ENCODE measurements at places on chromosomes 5 and 9.

- H3K27ac ChIP-seq, result no peak overlapping the region
- no peak for DNase-seq
- no peaks in the 10 kb centered on the region for H3K4me1 ChIP-seq
- H3K36me3 ChIP-seq, result no peaks in the 10 kb centered on the region
- H3K4me3 ChIP-seq, result no peak overlapping the region
These were observed 119.0 kb downstream of the SV2C start for GRCh38 chr5:76202182-76202581.

GRCh38 chr9:130444565-130445221, at the start of gene ASS1:
ASS1 (plus strand) TSS chr9:130444961; CDS start chr9:130452229, 7,268 bp downstream.
- peak within 1 kb of the TSS; percentile 75 for H3K27ac ChIP-seq
- H3K4me3 ChIP-seq, result peak within 1 kb of the TSS; percentile 70
- no peaks in the 10 kb centered on the region for H3K27me3 ChIP-seq
- no peaks in the 10 kb centered on the region for H3K36me3 ChIP-seq

DNA sequence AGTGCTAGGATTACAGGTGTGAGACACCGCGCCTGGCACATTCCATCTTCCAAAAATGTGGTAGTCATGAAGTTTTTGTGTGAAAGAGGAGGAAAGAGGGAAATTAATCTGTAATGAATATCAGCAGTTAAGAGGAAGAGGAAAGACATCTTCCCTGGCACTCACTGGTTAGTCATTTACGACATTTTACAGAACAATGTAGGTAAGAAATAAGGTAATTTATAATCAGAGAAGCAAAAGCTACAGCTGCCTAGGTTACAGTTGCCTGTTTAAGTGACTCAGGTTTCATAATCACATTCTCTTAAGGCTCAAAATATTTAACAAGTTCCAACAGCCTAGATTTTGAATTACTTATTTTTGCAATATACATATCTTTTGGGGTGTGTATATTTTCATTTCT, 26.9 kb downstream of the CNOT6 start:
- no peak for DNase-seq
- no peak overlapping the region for H3K4me3 ChIP-seq
- no peaks in the 10 kb centered on the region for H3K36me3 ChIP-seq
- no peak overlapping the region for H3K27ac ChIP-seq

- DNase-seq, result no peak
- no peak overlapping the region for H3K4me3 ChIP-seq
- H3K27ac ChIP-seq, result no peak overlapping the region
- no peaks in the 10 kb centered on the region for H3K27me3 ChIP-seq
These were observed 344.1 kb upstream of the WWC1 start for GRCh38 chr5:167947306-167947705.

- H3K27me3 ChIP-seq, result no peaks in the 10 kb centered on the region
- peaks cover 5% of the 10 kb centered on the region for H3K4me1 ChIP-seq
- H3K27ac ChIP-seq, result no peak overlapping the region
- no peaks in the 10 kb centered on the region for H3K36me3 ChIP-seq
- H3K4me3 ChIP-seq, result no peak overlapping the region
- DNase-seq, result no peak
These were observed 326.6 kb downstream of the EBF1 start for GRCh38 chr5:158773161-158773560.

GRCh38 chr5:32042551-32042961, 131.6 kb downstream of the GOLPH3 start:
- H3K27me3 ChIP-seq, result no peaks in the 10 kb centered on the region
- DNase-seq, result no peak
- H3K4me1 ChIP-seq, result peaks cover 5% of the 10 kb centered on the region
- no peak overlapping the region for H3K27ac ChIP-seq
- H3K36me3 ChIP-seq, result peaks cover 9% of the 10 kb centered on the region
- no peak overlapping the region for H3K4me3 ChIP-seq

- peaks cover 27% of the 10 kb centered on the region for H3K4me1 ChIP-seq
- H3K36me3 ChIP-seq, result no peaks in the 10 kb centered on the region
- DNase-seq, result no peak
- H3K4me3 ChIP-seq, result no peak overlapping the region
These were observed 17.6 kb downstream of the AP3S1 start for GRCh38 chr5:115859378-115859777.

DNA sequence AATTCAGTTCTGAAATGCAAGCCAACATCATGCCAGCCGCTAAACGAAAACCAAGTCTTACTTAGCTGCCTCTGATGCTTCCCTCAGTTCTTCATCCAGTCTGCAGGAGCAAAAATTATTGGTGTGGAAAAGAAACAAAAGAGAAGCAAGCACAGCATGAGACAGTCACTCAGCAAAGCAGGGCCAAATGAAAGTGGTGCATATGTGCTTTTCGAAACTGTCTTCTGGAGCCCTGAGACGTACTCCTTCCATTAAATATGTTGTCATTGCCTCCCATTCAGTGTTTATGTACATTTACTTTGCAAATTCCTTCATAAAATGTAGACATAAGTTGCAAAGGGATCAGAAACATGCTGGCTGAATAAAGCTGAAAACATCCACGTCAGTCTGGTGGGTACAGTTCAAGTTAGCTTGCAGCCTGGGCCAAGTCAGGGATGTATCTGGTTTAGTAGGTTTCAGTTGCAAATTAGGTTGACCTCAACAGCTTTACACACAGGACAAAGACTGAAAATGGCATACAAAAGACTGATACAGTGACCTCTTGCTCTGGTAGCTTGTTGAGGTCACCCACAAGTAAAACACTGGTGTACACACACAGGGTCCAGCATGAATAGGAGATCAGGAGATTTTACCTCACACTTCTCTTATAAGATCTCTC, 139.7 kb upstream of the PCA3 start:
- no peaks in the 10 kb centered on the region for H3K27me3 ChIP-seq
- H3K36me3 ChIP-seq, result no peaks in the 10 kb centered on the region
- H3K4me1 ChIP-seq, result no peaks in the 10 kb centered on the region
- H3K4me3 ChIP-seq, result no peak overlapping the region
- no peak for DNase-seq
- H3K27ac ChIP-seq, result no peak overlapping the region

DNA sequence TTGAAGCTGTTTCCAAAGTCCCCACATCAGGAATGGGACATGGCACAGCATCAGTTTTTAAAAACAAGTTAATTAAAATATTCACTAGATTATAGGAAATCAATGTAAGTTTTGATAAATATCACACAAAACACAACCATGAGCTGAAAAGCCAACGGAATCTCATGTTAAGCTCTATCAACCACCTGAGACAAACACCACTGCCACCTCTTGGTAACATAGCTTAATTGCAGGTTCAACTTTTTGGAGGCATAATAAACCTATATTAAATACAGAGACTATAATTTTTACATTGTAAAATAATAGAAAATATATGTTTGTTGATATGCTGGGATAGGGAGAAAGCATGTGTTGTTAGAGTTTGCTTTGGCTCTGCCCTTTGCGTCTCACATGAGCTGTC, 126.1 kb downstream of the SV2C start:
- H3K36me3 ChIP-seq, result no peaks in the 10 kb centered on the region
- no peak overlapping the region for H3K4me3 ChIP-seq

DNA sequence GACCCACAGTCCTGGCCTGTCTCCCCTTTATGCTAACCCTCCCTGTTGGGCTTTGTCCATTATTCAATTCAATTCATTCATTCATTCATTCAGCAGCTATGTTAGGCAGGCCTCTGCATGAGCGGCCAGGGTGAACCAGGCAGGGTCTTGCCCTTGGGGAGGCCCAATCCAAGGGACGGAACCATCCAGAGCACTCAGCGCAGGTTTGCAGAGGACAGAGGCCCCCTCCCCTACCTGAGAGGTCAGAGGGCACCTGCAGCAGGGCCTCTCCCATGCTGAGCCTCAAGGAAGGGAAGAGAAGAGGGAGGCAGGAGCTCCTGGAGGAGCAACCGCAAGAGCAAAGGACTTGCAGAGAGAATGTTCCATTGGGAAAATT, 61.4 kb downstream of the C9orf50 start:
- no peaks in the 10 kb centered on the region for H3K36me3 ChIP-seq
- H3K27me3 ChIP-seq, result no peaks in the 10 kb centered on the region
- no peak for DNase-seq
- H3K4me1 ChIP-seq, result peaks cover 5% of the 10 kb centered on the region
- H3K27ac ChIP-seq, result no peak overlapping the region
- no peak overlapping the region for H3K4me3 ChIP-seq

GRCh38 chr9:12774861-12775678, at the start of gene LURAP1L:
LURAP1L (plus strand) TSS chr9:12775020; CDS start chr9:12775716, 696 bp downstream.
- peak within 1 kb of the TSS; percentile 65 for H3K4me3 ChIP-seq
- peaks cover 7% of the 10 kb centered on the region for H3K4me1 ChIP-seq
- peak within 1 kb of the TSS; percentile 91 for H3K27ac ChIP-seq
- H3K27me3 ChIP-seq, result no peaks in the 10 kb centered on the region
- H3K36me3 ChIP-seq, result no peaks in the 10 kb centered on the region

GRCh38 chr5:141753971-141754713, 72.1 kb upstream of the ARAP3 start:
- H3K27ac ChIP-seq, result no peak overlapping the region
- peaks cover 7% of the 10 kb centered on the region for H3K27me3 ChIP-seq
- H3K4me1 ChIP-seq, result no peaks in the 10 kb centered on the region
- no peaks in the 10 kb centered on the region for H3K36me3 ChIP-seq

- no peaks in the 10 kb centered on the region for H3K36me3 ChIP-seq
- DNase-seq, result no peak
- peaks cover 10% of the 10 kb centered on the region for H3K4me1 ChIP-seq
- no peak overlapping the region for H3K27ac ChIP-seq
- H3K4me3 ChIP-seq, result no peak overlapping the region
- no peaks in the 10 kb centered on the region for H3K27me3 ChIP-seq
These were observed 58.3 kb upstream of the MOCS2 start for GRCh38 chr5:53167836-53168235.

- H3K36me3 ChIP-seq, result no peaks in the 10 kb centered on the region
- DNase-seq, result no peak
- H3K4me3 ChIP-seq, result no peak overlapping the region
- H3K27ac ChIP-seq, result no peak overlapping the region
These were observed 67.1 kb downstream of the LHX2 start for GRCh38 chr9:124078641-124079040.

DNA sequence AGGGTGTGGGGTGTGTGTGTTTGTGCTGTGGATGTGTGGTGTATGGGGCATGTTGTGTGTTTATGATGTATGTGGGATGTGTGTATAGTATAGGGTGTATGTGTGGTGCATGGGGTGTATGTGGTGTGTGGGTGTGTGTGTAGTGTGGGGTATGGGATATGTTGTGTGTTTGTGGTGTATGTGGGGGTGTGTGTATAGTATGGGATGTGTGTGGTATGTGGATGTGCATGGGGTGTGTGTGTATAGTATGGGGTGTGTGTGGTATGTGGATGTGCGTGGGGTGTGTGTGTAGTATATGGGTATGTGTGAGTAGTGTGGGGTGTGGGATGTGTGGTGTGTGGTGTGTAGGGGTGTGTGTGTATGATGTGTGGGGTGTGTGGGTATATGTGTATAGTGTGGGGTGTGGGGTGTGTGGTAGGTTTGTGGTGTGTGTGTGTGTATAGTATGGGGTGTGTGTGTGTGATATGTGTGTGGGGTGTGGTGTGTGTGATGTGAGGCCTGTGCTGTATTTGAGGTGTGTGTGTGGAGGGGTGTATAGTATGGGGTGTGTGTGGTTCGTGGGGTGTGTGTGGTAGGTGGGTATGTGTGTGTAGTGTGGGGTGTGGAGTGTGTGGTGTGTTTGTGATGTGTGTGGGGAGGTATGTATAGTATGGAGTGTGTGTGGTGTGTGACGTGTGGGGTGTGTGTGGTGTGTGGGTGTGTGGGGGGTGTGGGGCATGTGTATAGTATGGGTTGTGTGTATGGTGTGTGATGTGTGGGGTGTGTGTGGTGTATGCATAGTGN, 10.5 kb downstream of the ECSCR start:
- DNase-seq, result no peak
- H3K4me3 ChIP-seq, result no peak overlapping the region
- H3K27me3 ChIP-seq, result no peaks in the 10 kb centered on the region
- no peaks in the 10 kb centered on the region for H3K36me3 ChIP-seq
- H3K4me1 ChIP-seq, result no peaks in the 10 kb centered on the region

GRCh38 chr5:131430794-131431193, 166.9 kb downstream of the CDC42SE2 start:
- H3K4me3 ChIP-seq, result no peak overlapping the region
- no peak overlapping the region for H3K27ac ChIP-seq
- H3K27me3 ChIP-seq, result no peaks in the 10 kb centered on the region
- DNase-seq, result no peak

GRCh38 chr9:2236850-2237249, 221.7 kb downstream of the SMARCA2 start:
- no peak overlapping the region for H3K4me3 ChIP-seq
- no peaks in the 10 kb centered on the region for H3K36me3 ChIP-seq
- no peak overlapping the region for H3K27ac ChIP-seq
- no peak for DNase-seq
- no peaks in the 10 kb centered on the region for H3K4me1 ChIP-seq

GRCh38 chr9:123679330-123679987, 250.5 kb downstream of the DENND1A start:
- H3K4me1 ChIP-seq, result peaks cover 15% of the 10 kb centered on the region
- DNase-seq, result peak; percentile 38
- no peaks in the 10 kb centered on the region for H3K36me3 ChIP-seq

GRCh38 chr5:118320121-118320520, 668.2 kb downstream of the DTWD2 start:
- H3K4me3 ChIP-seq, result no peak overlapping the region
- H3K36me3 ChIP-seq, result no peaks in the 10 kb centered on the region
- H3K27me3 ChIP-seq, result no peaks in the 10 kb centered on the region
- DNase-seq, result no peak
- no peak overlapping the region for H3K27ac ChIP-seq

- peaks cover 19% of the 10 kb centered on the region for H3K4me1 ChIP-seq
- H3K4me3 ChIP-seq, result no peak overlapping the region
- no peaks in the 10 kb centered on the region for H3K27me3 ChIP-seq
These were observed 26.6 kb downstream of the MYO10 start for GRCh38 chr5:16909464-16909863.

DNA sequence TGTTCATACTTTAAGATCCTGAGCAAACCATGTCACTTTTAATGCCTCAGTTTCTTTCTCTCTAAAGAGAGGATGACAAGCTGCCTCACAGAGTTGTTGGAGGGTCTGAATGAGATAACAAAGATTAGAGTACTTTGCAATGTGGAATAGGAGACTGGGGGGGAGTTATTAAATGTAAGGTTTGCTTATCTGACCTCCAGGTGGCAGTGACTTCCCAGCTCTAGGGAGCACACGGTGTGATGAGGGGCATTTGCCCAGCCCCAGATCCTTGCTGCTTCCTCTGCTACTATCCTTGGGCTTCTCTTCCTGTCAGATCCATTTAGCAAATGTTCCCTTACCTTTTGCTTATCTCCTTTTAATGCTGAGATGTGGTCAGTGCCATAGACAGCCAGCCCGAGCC, 30.7 kb downstream of the ENHO start:
- H3K27ac ChIP-seq, result no peak overlapping the region
- no peaks in the 10 kb centered on the region for H3K36me3 ChIP-seq
- no peaks in the 10 kb centered on the region for H3K27me3 ChIP-seq
- no peak overlapping the region for H3K4me3 ChIP-seq
- no peak for DNase-seq

DNA sequence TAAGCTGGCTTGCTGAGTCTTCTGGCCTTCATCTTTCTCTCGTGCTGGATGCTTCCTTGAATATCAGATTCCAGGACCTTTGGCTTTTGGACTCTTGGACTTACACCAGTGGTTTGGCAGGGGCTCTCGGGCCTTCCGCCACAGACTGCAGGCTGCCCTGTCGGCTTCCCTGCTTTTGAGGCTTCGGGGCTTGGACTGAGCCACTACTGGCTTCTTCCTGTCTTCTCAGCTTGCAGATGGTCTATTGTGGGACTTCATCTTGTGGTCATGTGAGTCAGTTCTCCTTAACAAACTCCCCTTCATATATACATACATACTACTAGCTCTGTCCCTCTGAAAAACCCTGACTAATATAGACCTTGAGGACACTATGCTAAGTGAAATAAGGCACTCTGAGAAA, 78.3 kb upstream of the SSBP2 start:
- H3K4me1 ChIP-seq, result no peaks in the 10 kb centered on the region
- no peak overlapping the region for H3K27ac ChIP-seq
- H3K36me3 ChIP-seq, result no peaks in the 10 kb centered on the region
- H3K27me3 ChIP-seq, result no peaks in the 10 kb centered on the region
- DNase-seq, result peak; percentile 22
- no peak overlapping the region for H3K4me3 ChIP-seq
